ENCODE measurements at places on chromosomes 2 and 18. TPM values are rescaled to one million over a fixed set of nuclear protein-coding genes. Genes with fewer than 3 reads are reported as not detected.

NRP2 gene
- total RNA-seq, result 16.3 TPM

OXER1 gene
- total RNA-seq, result 0.53 TPM

DNA sequence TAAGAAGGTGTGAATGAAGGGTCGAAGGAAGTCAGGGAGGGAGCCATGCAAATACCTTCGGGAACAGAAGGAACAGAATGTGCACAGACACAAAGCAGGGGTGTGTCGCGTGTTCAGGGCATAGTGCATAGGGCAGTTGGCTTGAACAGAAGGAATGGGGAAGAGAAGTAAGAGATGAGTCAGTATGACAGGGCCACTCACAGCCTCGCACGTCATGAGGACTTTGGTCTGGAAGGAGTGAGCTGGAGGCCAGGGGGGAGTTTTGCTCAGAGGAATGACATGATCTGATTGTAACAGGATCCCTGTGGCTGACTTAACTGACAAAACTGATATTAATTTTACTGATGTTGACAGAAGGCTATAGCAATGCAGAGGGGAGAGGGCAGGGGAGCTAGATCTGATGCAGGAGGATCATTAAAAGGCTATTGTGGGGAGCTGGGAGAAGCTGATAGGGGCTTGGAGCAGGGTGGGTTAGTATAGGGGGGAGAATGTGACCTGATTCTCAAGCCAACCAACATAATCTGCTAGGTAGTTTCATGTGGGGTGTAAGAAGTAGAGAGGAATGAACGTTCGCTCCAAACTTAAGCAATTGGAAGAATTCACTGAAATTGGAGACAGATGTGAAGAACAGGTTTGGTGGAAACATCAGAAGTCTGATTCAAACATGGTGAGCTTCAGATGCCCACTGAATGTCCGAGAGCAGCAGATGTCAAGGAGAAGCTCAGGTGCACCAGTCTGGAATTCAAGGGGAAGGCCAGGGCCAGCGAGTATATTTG lies 60.4 kb upstream of the COPS8 start:
- DNase-seq, result no peak

DNA sequence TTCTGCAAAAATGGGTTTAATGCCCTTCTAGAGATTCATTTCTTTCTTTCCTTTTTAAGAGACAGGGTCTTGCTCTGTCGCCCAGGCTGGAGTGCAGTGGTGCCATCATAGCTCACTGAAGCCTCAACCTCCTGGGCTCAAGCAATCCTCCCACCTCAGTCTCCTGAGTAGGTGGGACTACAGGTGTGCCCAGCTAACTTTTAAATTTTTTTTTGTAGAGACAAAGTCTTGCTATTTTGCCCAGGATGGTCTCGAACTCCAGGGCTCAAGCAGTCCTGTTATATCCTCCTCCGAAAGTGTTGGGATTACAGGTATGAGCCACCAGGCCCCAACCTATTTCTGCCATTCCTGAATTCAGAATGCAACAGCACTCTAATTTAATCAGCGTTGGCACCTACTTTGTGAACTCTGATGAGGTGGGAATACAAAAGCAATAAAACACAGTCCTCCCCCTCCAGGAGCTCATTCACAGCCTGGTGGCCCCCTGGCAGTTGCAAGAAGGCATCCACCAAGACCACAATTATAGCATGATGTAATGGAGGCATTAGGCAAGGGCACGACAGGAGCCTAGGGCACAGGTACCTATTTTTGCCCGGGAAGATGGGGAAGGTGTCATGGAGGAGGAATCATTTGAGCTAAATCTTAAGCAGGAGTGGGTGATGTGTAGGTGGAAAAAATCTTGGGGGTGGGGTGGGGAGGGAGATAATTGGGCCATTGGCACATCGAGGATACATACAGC lies 5.1 kb downstream of the RHOB start:
- no peak for DNase-seq

DNA sequence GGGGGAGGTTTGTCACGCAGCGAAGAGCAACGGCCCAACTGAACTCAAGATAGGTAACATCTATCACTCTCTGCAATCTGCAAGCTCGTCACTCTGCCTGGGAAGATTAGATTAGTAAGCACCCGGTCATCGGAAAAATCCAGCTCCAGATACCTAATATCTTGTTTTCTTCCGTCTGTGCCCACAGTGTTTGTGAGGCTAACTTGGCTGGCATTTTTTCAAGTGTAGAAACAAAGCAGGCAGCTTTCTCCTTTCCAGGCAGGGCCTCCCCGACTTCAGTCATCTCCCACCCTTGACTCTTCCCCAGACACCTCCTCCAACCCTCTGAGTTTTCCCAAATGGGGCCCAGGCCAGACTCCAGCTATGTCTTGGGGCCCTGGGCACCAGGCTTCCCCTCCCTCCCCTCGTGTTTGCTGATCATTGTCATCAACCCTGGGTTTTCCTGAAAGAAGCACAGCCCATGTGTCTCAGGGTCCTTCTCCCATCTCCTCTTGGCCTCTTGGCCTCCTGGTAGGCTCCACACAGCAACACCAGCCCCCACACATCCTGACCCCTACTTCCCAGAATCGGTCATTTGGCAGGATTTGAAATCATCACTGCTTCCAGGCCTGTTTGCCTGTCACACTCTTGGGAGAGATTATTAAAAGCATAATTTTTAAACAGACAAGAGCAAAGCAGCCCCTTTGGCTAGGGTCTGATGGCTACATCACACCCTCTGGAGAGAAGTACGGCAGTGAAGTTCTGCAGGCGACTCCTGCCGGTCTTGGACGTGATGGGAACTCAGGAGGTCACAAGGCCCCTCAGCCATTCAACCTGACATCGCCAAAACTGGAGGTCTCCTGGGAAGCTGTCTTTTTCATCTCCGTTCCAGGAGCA lies 144.9 kb upstream of the ID2 start:
- no peak for DNase-seq

Measured in left cardiac atrium (tissue), 4 donors.